ENCODE measurements at places on chromosomes 5 and 9. TPM values are rescaled to one million over a fixed set of nuclear protein-coding genes. Genes with fewer than 3 reads are reported as not detected.

Gene SLC6A7
- not detected for total RNA-seq

Gene SLCO6A1
- total RNA-seq: not detected

Gene OR4F3
- not detected for total RNA-seq

Gene PCDHB4
- total RNA-seq: not detected

DNA sequence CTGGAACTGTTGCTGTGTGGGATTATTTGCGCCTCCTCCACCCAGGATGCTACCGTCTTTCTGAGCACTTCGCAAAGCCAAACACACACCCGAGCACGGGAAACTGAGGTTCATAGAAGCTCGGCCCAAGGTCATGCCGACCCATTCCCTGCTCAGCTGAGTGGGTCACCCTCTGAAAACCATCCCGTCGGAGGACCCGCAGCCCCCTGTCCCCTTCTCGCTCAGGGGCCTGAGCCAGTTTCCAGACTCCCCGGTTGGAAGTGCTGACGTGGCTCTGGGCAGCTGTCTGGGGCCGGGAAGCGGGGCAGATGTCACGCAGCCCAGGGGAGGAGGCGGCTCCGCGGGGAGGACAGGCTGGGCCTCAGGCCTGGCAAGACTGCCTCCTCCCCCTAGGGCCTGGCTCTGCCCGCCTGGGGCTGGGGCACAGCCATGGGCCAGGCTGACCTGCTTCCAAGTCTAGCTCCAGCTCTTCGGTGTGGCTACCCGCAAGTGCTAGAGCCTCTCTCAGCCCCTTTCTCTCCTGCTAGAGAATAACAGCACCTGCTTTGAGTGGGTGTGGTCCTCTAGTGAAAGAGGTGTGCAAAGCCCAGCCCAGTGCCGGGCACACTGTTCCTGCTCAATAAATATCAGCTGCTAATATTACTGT is 9.9 kb upstream of the CXXC5 start:
- peak; percentile 66 for DNase-seq

DNA sequence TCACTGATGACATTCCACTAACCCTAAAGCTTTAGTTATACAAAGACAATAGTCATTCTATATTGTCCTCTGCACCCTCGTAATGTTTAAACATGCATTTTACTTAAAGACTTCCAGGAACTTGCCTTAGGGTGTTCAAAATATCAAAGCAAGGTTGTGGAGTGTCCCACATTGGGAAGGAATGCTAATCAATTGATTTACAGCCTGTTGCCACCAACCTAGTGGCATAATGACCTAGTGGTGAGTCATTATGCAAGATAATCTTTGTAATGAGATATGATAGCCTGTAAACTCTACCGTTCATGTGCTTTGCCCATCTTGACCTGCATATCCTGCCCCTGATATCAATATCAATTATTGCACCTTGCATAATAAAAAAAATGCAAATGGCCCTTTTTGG is 542.9 kb downstream of the CDH9 start:
- DNase-seq: no peak

DNA sequence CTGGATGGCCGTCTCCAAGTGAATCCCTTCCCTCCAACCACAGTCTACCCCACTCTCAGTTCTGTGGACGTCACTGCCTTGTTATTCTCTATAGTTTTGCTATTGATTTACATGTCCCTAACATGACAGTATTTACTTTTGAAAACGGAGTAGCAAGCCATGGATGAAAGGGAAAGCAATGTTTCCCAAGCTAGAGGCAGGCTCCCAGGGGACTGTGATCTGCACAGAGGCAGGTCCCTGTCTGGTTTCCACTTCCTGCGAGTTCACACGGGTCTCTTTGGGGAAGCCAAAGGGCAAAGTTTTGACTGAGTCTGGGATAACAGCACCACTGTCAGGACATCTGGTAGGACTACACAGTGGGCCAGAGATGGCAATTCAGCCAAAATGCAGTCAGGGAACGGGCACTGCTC is 12.7 kb downstream of the C9orf153 start:
- DNase-seq: no peak

GRCh38 chr9:101629636-101630035 is 34.9 kb upstream of the PPP3R2 start:
- no peak for DNase-seq

DNA sequence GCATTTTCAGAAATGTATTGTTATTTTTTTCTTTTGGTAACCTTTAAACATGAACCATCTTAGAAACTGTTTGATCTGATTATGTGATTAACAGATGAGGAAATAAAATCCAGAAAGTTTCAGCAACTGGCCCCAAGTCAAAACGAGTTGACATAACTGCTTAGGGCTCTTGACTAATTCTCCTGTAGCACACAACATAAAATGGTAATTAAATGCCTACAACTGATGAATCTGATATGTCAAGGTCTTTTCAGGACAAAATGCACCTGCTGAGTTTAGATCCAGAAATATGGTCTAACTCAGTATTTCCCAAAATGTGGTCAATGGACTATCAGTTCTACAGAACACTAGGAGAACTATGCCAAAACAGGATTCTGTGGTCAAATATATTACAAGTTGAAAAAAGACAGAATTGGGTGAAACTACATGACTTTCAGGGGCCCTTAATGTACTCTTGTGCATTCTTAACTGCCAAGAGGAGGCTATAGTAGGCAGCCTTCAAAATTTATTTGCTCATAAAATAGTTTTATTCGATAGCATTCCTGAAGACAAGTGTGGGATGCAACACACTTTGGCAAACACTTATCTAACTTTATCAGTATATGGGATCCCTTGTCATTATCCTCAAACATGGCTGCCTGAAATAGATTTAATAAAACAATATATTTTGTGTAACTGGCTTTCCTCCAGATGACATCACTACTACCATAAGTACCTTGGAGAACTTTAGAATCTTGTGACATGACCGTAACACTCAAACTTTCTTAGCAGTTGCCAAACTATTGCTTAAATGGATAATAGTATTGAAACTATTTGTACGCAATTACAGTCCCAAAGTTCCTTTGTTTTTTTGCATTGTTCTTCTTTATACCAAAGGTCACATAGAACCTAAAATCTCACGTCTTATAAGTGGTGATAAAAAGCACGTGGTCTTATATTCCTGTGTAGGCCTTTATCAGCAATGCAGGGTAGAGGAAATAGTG is 59.4 kb downstream of the FBN2 start:
- no peak for DNase-seq
